GM23248 (cell line): ENCODE measurements at places on chromosomes 6 and 20. TPM values are rescaled to one million over a fixed set of nuclear protein-coding genes. Genes with fewer than 3 reads are reported as not detected.

The MAS1 gene
- total RNA-seq = not detected in 2 replicates

The DNMT3B gene
- 1.5 and 2.0 TPM in 2 replicates for total RNA-seq

The PNPLA1 gene
- not detected in 2 replicates for total RNA-seq

The GMPR gene
- 0.63 and 2.2 TPM in 2 replicates for total RNA-seq

The PABPC1L gene
- total RNA-seq = 5.9 and 33.5 TPM in 2 replicates

The SUMO4 gene
- total RNA-seq = 6.3 TPM in 1 of 2 replicates, not detected in the other

The SLA2 gene
- not detected in 2 replicates for total RNA-seq

The SPATS1 gene
- total RNA-seq = not detected in 2 replicates

The XKR7 gene
- total RNA-seq = not detected in 2 replicates

DNA sequence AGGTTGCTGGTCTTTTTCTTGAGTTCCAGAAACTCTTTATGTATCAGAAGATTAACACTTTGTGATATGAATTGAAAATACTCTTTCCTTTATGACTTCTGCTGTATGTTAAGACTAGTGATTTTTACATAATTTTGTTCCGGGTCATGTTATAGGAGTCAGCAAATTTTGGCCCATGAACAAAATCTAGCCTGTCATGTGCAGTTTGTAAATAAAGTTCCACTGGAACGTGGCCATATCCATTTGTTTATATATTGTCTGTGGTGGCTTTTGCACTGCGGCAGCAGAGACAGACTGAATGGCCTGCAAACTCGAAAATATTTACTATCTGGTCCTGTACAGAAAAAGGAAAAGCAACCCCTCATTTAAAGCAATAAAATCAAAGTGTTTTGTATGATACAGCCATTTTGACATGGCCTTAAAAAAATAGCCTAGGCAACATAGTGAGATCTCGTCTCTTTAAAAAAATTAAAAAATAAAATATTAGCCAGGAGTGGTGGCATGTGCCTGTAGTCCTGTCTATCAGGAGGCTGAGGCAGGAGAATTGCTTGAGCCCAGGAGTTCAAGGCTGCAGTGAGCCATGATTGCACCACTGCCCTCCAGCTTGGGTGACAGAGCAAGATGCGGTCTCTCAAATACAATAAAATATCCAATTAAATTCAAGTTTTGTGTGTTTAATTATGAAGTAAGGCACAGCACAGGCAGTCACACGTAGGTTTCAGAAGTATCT lies 36.9 kb downstream of the SNX9 start:
- H3K4me1 ChIP-seq = peaks cover 43% of the 10 kb centered on the region
- H3K36me3 ChIP-seq = no peaks in the 10 kb centered on the region
- H3K4me3 ChIP-seq = no peak overlapping the region
- no peak for DNase-seq

- no peaks in the 10 kb centered on the region for H3K27me3 ChIP-seq
- no peaks in the 10 kb centered on the region for H3K36me3 ChIP-seq
- H3K27ac ChIP-seq = no peak overlapping the region
- DNase-seq = no peak
Measured at GRCh38 chr20:4966826-4967751, 34.2 kb downstream of the SLC23A2 start.

DNA sequence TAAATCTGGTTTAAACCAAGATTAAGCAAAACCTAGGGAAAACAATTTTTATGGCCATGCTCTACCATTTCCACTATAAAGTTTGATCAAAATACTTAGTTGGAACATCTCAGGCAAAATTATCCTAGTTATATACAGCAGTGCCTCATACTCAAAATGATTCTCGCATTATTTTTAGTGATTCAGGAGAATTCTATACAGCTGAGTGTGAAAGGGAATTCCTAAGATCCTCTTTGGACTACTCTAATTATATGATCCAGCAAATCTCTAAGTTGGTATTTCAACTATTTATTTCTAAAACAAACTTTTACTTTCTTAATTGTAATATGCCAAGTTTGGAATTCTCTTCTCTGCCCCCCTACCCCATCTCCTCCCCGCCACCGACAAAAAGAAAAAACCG lies 8.6 kb downstream of the DTNBP1 start:
- H3K27ac ChIP-seq = no peak overlapping the region
- H3K4me1 ChIP-seq = no peaks in the 10 kb centered on the region
- no peaks in the 10 kb centered on the region for H3K36me3 ChIP-seq
- peak; percentile 9 for DNase-seq

DNA sequence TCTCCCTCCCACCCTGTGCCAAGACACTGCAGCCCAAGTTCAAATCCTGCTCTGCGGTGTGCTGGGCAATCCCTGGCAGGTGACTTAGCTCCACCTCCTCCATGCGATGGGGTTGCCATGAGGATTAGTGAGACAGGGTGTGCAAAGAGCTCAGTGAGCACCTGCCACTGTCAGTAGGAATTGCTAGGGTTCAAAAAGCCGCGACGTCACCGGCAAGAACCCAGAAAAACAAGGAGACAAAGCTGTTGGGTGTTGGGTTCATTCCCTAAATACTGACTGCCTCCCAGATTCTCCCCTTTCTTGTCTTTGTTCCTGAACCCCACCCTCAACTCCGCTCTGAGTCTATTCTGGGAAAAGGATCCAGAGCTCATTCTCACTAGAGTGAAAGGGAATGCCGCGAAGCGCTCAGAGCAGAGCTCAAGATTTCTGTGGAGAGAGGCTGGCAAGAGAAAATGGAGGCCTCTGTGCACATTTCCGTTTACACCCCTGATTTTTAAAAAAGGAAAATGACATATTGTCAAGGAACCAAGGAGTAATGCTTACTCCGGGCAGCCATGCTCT lies 13.3 kb downstream of the PMEPA1 start:
- no peaks in the 10 kb centered on the region for H3K36me3 ChIP-seq
- H3K4me3 ChIP-seq = no peak overlapping the region
- no peak overlapping the region for H3K27ac ChIP-seq
- H3K4me1 ChIP-seq = peaks cover 20% of the 10 kb centered on the region
- no peak for DNase-seq
- no peaks in the 10 kb centered on the region for H3K27me3 ChIP-seq

GRCh38 chr6:38166411-38167240 lies 347.1 kb downstream of the ZFAND3 start:
- H3K27me3 ChIP-seq = no peaks in the 10 kb centered on the region
- no peaks in the 10 kb centered on the region for H3K36me3 ChIP-seq
- no peak overlapping the region for H3K4me3 ChIP-seq
- H3K4me1 ChIP-seq = no peaks in the 10 kb centered on the region
- H3K27ac ChIP-seq = no peak overlapping the region

DNA sequence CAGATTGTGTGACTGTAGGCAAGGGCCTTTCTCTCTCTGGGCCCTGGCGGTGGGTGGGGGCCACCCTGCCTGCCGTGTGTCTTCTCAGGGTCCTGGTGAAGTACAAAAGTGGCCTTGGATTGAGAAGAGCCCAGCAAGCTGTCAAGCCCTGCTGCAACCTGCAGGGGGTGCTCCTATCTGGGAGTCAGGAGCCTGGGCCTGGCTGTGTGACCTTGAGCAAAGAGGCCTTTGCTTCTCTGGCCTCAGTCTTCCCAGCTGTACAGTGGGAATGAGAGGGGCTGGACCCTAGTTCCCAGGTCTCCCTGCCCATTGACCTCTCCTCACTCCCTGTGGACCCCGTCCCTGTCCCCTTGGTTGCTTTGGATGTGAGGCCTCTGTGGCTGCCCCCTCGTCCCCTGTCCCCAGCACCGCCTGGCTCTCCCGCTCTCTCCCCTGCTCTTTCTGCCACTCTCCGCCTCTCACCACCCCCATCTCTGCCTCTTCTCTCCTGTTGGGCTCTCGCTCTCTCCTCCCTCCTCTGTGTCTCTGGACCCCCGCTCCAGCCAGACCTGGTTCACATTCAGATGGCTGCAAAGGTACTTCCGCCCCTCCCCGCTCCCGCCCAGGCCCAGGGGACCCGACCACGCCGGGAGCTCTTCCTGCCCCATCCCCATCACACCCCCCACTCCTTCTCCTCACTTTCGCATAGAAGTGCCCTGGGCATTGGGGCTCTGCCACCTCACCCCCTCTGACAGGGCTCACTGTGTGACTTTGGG lies 46.7 kb downstream of the SRC start:
- no peaks in the 10 kb centered on the region; the same call in 1 of the 2 replicates for H3K36me3 ChIP-seq
- H3K4me1 ChIP-seq = no peaks in the 10 kb centered on the region
- H3K4me3 ChIP-seq = no peak overlapping the region

GRCh38 chr20:51029963-51030920 lies 7.3 kb upstream of the KCNG1 start:
- DNase-seq = peak; percentile 67
- H3K36me3 ChIP-seq = no peaks in the 10 kb centered on the region
- H3K27ac ChIP-seq = peak overlapping the region; percentile 24
- H3K4me3 ChIP-seq = peak overlapping the region; percentile 28
- 0 out of 2 replicates have a peak, but pooled peaks cover 7% of the 10 kb centered on the region for H3K27me3 ChIP-seq

GRCh38 chr6:87105823-87106222 lies 10.9 kb upstream of the CGA start:
- DNase-seq = peak; percentile 61
- peaks cover 28% of the 10 kb centered on the region for H3K4me1 ChIP-seq
- peak overlapping the region; percentile 21 for H3K27ac ChIP-seq
- H3K36me3 ChIP-seq = no peaks in the 10 kb centered on the region
- no peaks in the 10 kb centered on the region for H3K27me3 ChIP-seq
- H3K4me3 ChIP-seq = peak overlapping the region; percentile 2; the same call in 1 of the 2 replicates

- no peaks in the 10 kb centered on the region for H3K4me1 ChIP-seq
- no peak overlapping the region for H3K4me3 ChIP-seq
- no peaks in the 10 kb centered on the region for H3K27me3 ChIP-seq
- H3K27ac ChIP-seq = no peak overlapping the region
Measured at GRCh38 chr6:124294574-124295200, 491.0 kb downstream of the NKAIN2 start.

GRCh38 chr20:34415079-34415478 lies 52.0 kb downstream of the ITCH start:
- DNase-seq = no peak
- H3K4me1 ChIP-seq = peaks cover 24% of the 10 kb centered on the region
- H3K27ac ChIP-seq = no peak overlapping the region
- H3K27me3 ChIP-seq = no peaks in the 10 kb centered on the region

DNA sequence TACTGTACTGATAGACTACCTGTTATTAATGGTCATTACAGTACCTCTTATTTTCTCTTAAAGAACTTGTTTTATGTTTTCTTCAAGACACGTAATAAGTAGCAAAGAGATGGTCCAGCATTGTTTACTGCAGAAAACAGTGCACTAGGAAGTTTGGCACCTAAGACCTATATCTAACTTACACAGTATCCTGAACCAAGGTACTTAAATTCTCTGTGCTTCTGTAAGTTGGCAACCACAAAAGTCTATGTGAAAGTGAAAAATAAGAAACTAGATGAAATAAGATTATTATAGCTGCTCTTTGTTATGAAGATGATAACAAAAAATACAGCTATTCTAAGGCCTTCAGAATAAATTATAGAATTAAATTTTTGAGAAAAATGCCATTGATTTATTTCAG lies 411.7 kb upstream of the SOX4 start:
- H3K27ac ChIP-seq = no peak overlapping the region
- H3K27me3 ChIP-seq = no peaks in the 10 kb centered on the region
- no peaks in the 10 kb centered on the region for H3K36me3 ChIP-seq

- H3K27ac ChIP-seq = peak overlapping the region; percentile 93
- H3K4me3 ChIP-seq = peak overlapping the region; percentile 80
- peak; percentile 43 for DNase-seq
Measured at GRCh38 chr20:40688129-40689099, 622 bp downstream of the MAFB start.

- no peaks in the 10 kb centered on the region for H3K27me3 ChIP-seq
- peak; percentile 83 for DNase-seq
- H3K4me3 ChIP-seq = no peak overlapping the region
- H3K4me1 ChIP-seq = peaks cover 14% of the 10 kb centered on the region; the same call in 1 of the 2 replicates
- no peaks in the 10 kb centered on the region for H3K36me3 ChIP-seq
Measured at GRCh38 chr6:107679457-107679856, 144.7 kb downstream of the SCML4 start.
